LoVo (cell line): ENCODE measurements at places on chromosomes 6 and 20.

DNA sequence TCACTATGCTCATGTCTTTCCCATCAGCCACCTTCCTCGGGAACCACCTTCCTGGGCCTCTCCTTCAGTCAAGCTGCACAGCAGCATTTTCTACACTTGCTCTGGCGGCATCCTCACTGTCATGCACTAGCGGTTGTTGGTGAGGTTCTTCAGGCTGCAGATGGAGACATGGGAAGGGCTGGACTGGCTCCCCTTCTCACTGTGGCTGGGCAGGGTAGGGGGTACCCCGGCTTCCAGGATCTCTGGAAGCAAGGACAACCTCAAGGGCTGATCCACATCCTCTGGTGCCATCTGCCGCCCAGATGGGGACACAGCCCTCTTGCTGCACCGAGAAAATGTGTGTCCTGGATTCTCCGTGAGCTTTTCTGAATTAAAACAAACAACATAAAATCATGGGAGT, 180.1 kb upstream of the RNF24 start:
- no peak for DNase-seq

- no peak for DNase-seq
Measured at GRCh38 chr20:57655809-57656155, 35.6 kb upstream of the ZBP1 start.

GRCh38 chr6:99129835-99130234, 182.1 kb upstream of the FBXL4 start:
- DNase-seq, result no peak

GRCh38 chr6:158027590-158028285, 46.1 kb downstream of the SYNJ2 start:
- no peak for DNase-seq

GRCh38 chr6:9405369-9405768, 970.0 kb upstream of the SLC35B3 start:
- peak; percentile 74 for DNase-seq

GRCh38 chr20:11394145-11394833, 523.4 kb upstream of the BTBD3 start:
- no peak for DNase-seq

DNA sequence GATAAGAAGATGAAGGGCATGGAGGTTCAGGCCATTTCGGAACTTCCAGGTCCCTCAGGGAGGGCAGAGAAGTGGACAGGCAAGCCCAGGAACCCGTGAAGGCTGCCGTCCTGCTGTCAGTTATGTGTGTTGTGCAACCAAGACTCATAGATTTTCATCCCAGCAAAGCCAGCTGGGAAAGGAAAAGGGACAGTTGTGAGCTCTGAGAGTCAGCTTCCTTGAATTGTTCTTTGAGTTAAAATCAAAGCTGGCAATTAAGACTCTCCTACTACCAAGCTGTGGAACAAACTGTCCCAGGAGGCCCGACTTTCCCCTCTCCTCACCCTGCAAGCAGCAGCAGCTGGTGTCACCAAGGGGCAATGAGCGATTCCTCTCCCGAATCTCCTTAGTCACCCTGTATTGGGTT, 46.3 kb upstream of the IYD start:
- DNase-seq, result no peak

DNA sequence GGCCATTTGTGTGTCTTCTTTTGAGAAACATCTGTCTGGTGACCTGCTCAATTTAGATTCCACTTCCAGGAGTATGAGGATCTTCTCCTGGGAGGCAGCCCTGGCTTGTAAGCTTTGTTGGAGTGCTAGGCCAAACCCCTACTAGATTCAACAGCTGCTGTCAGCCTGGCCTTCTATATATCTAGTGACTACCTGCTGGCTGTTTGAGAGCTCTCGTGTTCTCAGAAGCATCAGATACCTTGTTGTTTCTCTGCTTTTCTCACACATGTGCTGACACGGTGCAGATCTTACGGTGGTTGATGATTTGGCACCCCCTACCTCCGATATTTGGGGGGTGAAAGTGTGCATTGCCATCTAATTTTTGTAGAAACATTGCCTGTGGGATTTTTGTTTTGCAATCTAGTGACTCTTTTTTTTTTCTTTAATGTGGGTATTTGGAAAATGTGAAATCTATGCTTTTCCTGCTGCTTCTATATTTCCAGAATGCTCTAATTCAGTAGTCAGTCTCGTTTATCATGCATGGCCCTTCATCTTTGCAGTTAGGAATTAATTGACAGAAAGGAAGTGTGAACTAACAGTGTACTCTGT, 4.7 kb downstream of the CCN2 start:
- DNase-seq, result no peak

DNA sequence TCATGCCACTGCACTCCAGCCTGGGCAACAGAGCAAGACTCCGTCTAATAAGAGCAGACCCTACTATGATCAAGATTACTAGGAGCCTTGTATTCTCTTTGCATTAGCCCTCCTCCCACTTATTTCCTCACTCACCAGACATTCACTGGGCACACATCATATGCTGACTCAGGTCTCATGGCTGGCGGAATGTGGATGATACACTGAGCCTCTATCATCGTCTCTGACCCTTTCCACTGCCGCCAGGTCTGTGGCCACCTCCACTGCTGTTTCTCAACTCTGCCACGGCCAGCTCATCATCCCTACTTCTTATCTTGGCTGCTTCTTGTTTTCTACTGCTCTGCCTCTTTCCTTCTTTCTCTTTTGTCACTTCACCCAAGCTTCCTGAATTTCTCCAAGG, 161.0 kb downstream of the BACH2 start:
- no peak for DNase-seq
